ENCODE measurements at places on chromosomes 12 and 14. TPM values are rescaled to one million over a fixed set of nuclear protein-coding genes. Genes with fewer than 3 reads are reported as not detected.

The SERPINA3 gene
- 1.3 TPM for total RNA-seq

DNA sequence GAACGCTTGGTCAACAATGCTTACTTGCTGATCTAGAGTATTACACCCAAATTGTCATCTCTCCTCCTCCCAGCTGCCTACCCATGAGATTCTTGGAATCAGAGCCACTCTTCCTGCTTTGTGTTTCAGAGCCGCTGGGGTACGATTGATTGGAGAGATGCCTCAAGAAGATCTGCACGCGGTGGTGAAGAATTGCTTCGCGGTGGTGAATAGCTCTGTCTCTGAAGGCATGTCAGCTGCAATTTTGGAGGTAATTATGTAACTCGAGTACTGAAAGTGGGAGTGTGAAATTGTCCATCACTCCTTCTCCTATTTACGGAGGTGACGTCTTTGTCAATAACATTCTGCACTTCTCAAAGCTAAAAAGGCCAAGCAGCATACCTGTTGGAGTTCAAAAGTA is 93.9 kb downstream of the GLT1D1 start:
- DNase-seq: no peak
- H3K27ac ChIP-seq: no peak overlapping the region
- no peak overlapping the region for H3K4me3 ChIP-seq
- no peaks in the 10 kb centered on the region for H3K36me3 ChIP-seq
- no peaks in the 10 kb centered on the region for H3K27me3 ChIP-seq
- no peaks in the 10 kb centered on the region for H3K4me1 ChIP-seq

The RIC8B gene
- total RNA-seq: 19.7 TPM

The HOTAIR gene
- total RNA-seq: not detected

- H3K4me3 ChIP-seq: no peak overlapping the region
- H3K4me1 ChIP-seq: peaks cover 47% of the 10 kb centered on the region
- H3K36me3 ChIP-seq: no peaks in the 10 kb centered on the region
- DNase-seq: no peak
Observed at GRCh38 chr14:73461478-73462047, 3.2 kb upstream of the NUMB start.

The OR8S1 gene
- total RNA-seq: not detected

The SLC22A17 gene
- total RNA-seq: 29.3 TPM

DNA sequence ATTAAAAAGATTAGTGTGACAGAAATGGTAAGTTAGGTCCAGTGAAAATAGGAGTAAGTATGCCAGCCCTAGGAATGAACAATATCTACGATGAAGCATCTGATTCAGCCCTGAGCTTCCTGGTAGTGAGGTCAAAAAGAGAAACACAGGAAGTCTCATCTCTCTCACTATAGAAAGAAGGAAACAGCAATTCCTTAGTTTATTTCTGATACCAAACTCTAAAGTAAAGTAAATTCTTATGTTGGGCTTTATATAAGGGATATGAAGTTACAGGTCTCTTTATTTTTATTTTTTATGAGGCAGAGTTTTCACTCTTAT is 76.7 kb upstream of the RFLNA start:
- no peak overlapping the region for H3K4me3 ChIP-seq
- no peak overlapping the region for H3K27ac ChIP-seq
- H3K4me1 ChIP-seq: peaks cover 4% of the 10 kb centered on the region
- no peaks in the 10 kb centered on the region for H3K27me3 ChIP-seq
- no peak for DNase-seq
- H3K36me3 ChIP-seq: no peaks in the 10 kb centered on the region

DNA sequence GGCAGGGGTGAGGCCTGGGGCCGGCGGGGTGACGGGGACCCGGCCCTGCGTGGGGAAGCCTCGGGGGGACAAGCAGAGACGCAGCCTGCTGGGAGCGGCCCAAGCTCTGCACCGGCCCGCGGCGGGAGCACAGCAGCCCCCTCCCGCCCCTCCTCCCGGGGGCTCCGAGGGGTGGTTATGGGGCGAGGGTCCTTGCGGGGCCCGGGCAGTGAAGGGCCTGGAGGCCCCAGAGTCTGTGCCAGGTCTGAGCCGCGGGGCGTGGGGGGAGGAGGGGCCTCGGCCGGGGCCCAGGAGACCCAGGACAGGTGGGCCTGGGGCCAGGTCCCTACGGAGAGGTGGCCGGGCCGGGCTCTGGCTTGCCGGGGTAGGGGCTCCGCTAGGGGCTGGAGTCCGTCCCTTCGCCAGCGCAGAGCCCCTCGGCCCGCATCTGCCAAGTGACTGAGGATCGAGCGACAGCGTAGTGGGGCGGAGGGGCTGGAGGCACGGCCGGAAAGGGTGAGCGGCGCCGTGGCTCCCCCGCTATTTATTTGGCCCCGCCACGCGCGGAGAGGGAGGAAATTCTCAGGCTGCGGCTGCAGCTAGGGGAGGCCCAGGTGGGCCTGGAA is 495 bp downstream of the TMEM121 start:
- DNase-seq: no peak
- no peaks in the 10 kb centered on the region for H3K36me3 ChIP-seq
- peaks cover 7% of the 10 kb centered on the region for H3K4me1 ChIP-seq
- H3K27me3 ChIP-seq: no peaks in the 10 kb centered on the region
- H3K4me3 ChIP-seq: peak overlapping the region; percentile 28

The UNC79 gene
- 0.75 TPM for total RNA-seq

DNA sequence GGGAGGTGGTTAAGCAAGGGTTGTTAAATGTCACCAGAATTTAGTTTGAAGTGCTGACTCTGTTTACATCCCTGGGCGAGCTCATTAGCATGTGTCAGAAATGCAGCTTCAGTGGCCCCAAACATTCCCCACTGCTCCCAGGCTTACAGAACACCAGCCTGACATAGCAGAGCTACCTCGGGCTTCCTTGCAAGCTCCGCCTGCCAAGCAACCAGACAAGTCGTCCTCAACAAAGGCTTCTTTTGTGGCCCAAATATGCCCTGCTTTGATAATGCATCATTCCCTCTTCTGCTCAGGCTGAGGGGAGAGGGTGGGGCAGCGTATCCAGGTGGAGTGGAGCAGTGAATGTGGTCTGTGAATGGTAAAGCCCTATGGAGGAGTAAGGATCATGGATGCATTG is 28.0 kb downstream of the ERH start:
- no peaks in the 10 kb centered on the region for H3K27me3 ChIP-seq
- no peaks in the 10 kb centered on the region for H3K36me3 ChIP-seq
- no peaks in the 10 kb centered on the region for H3K4me1 ChIP-seq
- no peak overlapping the region for H3K4me3 ChIP-seq

The PPFIA2 gene
- total RNA-seq: 1.3 TPM

- peaks cover 28% of the 10 kb centered on the region for H3K4me1 ChIP-seq
- H3K36me3 ChIP-seq: no peaks in the 10 kb centered on the region
- peak overlapping the region; percentile 98 for H3K27ac ChIP-seq
- no peak overlapping the region for H3K4me3 ChIP-seq
Observed at GRCh38 chr12:28024231-28024995, 51.9 kb upstream of the PTHLH start.

GRCh38 chr14:104091061-104091926 is 5.8 kb downstream of the ASPG start:
- peaks cover 2% of the 10 kb centered on the region for H3K27me3 ChIP-seq
- no peak overlapping the region for H3K4me3 ChIP-seq

DNA sequence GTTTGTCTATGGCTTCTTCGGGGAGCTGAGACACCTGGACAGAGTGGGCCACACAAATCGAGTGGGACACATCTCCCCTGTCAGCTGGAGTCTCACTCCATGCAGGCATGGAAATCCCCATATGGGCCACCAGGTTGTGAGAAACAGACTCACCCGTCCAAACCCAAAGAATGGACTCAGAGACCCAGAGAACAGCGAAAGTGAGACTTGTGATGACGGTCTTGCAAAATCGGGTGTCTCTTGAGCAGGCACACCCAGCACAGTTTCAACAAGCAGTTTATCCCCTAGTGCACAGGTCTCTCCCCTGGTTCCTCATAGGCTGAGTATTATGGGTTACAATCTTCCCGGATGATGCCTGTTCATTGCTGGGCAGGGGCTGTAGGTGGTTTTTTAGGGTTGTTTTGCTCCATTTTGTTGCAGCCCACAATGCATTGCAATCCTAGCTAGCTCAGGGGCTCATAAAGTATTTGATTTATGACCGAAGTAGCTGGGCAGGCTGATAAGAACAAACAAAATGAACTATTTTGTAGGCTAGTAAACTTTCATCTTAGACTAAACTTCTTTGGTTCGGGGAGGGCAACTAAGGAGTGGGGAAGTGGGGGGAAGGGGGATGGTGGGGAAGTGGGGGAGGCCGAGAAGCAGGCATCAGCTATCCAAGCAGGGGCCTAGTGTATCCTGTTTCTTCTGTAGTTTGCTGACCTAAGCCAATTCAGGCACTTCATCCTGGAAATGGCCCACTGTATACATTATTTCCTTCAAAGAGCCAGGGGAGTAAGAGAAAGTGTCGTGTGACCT is 45.3 kb downstream of the IQSEC3 start:
- H3K27ac ChIP-seq: no peak overlapping the region
- no peaks in the 10 kb centered on the region for H3K36me3 ChIP-seq
- no peaks in the 10 kb centered on the region for H3K4me1 ChIP-seq
- peaks cover 17% of the 10 kb centered on the region for H3K27me3 ChIP-seq
- no peak for DNase-seq
- no peak overlapping the region for H3K4me3 ChIP-seq

- no peaks in the 10 kb centered on the region for H3K27me3 ChIP-seq
- no peak for DNase-seq
- peaks cover 48% of the 10 kb centered on the region for H3K36me3 ChIP-seq
- no peak overlapping the region for H3K27ac ChIP-seq
Observed at GRCh38 chr12:108784270-108784669, 53.0 kb upstream of the CORO1C start.

DNA sequence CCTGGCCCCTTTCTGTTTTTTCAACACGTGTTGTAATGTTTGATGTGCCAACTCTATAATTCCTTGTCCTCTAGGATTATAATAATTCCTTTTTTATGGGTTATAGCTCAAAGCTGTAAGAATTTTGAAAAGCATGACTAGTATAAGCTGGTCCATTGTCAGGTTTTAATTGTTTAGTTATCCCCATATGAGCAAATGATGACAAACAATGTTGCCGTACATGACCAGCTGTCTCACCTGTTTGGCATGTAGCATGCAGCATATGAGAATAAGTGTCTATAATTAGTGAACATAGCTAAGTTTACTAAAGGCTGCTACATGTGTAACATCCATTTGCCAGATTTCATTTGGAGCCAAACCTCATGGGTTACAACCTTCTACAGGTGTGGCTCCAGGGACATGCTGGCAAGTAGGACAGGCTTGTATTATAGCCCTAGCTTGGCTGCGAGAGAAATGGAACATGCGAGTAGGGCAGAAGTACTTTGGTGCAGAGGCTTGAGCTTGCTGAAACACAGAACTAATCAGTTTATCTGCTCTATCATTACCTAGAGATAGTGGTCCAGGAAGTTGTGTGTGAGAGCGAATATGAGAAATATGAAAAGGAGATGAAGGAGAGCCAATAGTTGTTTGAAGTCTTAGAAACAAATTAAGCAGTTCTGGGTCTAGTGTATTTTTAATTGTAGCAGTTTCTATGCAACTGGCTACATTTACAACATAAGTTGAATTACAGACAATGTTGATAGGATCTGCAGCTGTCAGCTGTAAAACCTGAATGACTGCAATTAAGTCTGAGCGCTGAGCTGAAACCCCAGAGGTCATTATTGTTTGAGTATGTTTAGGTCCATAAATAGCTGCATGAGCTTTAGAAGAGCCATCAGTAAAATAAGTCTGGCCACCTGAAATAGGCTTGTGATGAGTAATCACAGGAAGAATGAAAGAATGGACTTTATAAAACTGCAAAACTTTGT is 22.6 kb upstream of the MAPKAPK5 start:
- no peaks in the 10 kb centered on the region for H3K4me1 ChIP-seq
- no peak overlapping the region for H3K4me3 ChIP-seq
- peaks cover 28% of the 10 kb centered on the region for H3K27me3 ChIP-seq
- no peak for DNase-seq
- no peak overlapping the region for H3K27ac ChIP-seq

The PAX9 gene
- total RNA-seq: 1.9 TPM

The AKAP5 gene
- total RNA-seq: 2.9 TPM

The CACNB3 gene
- 40.5 TPM for total RNA-seq

The TAS2R13 gene
- total RNA-seq: 0.43 TPM

- peak overlapping the region; percentile 93 for H3K4me3 ChIP-seq
- no peaks in the 10 kb centered on the region for H3K36me3 ChIP-seq
- DNase-seq: peak; percentile 52
- peaks cover 17% of the 10 kb centered on the region for H3K4me1 ChIP-seq
- no peaks in the 10 kb centered on the region for H3K27me3 ChIP-seq
Observed at GRCh38 chr14:71320734-71321573, 413.7 kb downstream of the PCNX1 start.

The ENDOU gene
- not detected for total RNA-seq

DNA sequence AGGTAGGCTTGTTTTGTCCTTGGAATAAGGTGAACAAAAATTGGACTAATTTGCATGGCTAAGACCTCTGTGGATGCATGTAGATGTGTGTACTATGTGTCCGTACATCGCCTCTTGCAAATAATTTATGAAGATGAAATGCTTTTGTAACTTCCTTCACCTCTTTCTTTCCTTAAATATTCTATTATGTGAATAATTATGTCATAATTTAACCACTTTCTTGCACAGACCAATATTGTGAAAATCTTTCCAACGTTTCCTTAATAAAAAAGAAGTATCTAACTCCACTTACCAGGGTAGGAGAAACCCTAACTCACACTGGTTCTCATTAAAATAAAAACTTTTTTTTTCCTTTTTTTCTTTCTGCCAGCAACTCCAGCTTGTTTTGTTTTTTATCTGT is 4.0 kb downstream of the NANOG start:
- DNase-seq: no peak
- peaks cover 7% of the 10 kb centered on the region for H3K27me3 ChIP-seq
- H3K36me3 ChIP-seq: no peaks in the 10 kb centered on the region
- no peaks in the 10 kb centered on the region for H3K4me1 ChIP-seq
- no peak overlapping the region for H3K27ac ChIP-seq
- no peak overlapping the region for H3K4me3 ChIP-seq

- peak overlapping the region; percentile 56 for H3K27ac ChIP-seq
- H3K4me3 ChIP-seq: no peak overlapping the region
- peak; percentile 69 for DNase-seq
- H3K4me1 ChIP-seq: peaks cover 7% of the 10 kb centered on the region
- H3K27me3 ChIP-seq: no peaks in the 10 kb centered on the region
- H3K36me3 ChIP-seq: no peaks in the 10 kb centered on the region
Observed at GRCh38 chr12:59055204-59055860, 135.0 kb upstream of the LRIG3 start.

- H3K4me1 ChIP-seq: peaks cover 5% of the 10 kb centered on the region
- DNase-seq: no peak
- no peak overlapping the region for H3K4me3 ChIP-seq
- no peaks in the 10 kb centered on the region for H3K36me3 ChIP-seq
- H3K27ac ChIP-seq: no peak overlapping the region
Observed at GRCh38 chr12:2359725-2360629, 307.2 kb downstream of the CACNA1C start.

The PSME1 gene
- 116 TPM for total RNA-seq

DNA sequence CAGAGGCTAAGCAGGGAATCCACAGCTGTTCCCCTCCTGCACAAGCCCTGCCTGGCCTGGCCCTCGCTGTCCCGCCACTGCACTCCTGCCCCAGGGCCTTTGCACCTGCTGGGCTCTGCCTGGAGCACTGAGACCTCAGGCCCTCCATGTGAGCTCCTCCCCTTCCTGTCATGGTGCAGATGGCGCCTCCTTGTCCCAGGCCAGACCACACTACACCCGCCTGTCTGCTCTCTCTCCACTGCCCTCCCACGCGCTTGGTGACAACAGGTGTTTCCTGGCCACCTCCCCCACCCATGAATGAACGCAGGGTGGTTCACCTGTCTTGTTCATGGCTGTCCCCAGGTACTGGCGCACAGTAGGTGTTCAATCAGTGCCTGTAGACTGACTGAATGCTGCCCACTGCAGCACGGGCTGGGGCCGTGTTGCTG is 82.9 kb downstream of the NCOR2 start:
- H3K27ac ChIP-seq: no peak overlapping the region
- peaks cover 2% of the 10 kb centered on the region for H3K36me3 ChIP-seq
- no peak for DNase-seq
- H3K4me1 ChIP-seq: peaks cover 14% of the 10 kb centered on the region

The KRT80 gene
- total RNA-seq: 2.8 TPM

The SDSL gene
- 10.5 TPM for total RNA-seq

The CCDC77 gene
- 9.3 TPM for total RNA-seq

The CYP27B1 gene
- 1.5 TPM for total RNA-seq

All from astrocyte (in vitro differentiated cells and primary cell).